Stimulated activated CD4-positive, alpha-beta T cell treated with anti-CD3 and anti-CD28 coated beads, Interleukin-12 subunit alpha, Interleukin-12 subunit beta, amount 100 ng/mL, for 4 hours (primary cell): ENCODE measurements at places on chromosomes 16 and 17.

DNA sequence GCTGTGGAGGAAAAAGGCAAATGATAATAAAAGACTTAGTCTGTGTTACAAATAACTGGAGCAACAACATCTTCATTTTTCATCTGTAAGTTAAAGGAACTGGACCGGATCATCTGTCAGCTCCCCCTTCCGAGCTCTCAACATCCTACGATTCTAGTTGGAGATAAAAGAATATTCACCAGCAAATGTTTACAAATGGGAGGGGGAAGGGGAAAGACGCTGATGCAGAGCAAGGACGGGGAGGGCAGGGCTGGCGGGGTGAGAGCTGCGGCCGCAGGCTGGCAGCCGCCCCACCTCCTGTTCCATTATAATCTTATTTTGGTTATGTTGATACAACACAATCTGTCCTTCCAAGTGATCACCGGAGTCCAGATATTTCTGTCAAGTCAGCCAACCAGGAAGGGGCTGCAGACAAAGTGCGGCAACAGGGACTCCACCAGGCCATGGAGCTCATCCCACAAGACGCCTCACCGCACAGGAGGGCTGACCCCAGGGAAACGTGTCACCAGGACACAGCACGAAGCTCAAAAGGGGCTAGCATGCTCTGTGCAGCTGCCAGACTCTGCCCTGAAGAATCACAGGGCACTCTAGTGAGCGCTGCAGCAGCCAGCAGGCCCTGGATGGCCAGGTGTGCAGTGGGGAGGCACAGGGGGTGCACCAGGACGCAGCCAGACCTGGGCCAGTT lies 19.7 kb downstream of the FBXO31 start:
- no peak for DNase-seq

DNA sequence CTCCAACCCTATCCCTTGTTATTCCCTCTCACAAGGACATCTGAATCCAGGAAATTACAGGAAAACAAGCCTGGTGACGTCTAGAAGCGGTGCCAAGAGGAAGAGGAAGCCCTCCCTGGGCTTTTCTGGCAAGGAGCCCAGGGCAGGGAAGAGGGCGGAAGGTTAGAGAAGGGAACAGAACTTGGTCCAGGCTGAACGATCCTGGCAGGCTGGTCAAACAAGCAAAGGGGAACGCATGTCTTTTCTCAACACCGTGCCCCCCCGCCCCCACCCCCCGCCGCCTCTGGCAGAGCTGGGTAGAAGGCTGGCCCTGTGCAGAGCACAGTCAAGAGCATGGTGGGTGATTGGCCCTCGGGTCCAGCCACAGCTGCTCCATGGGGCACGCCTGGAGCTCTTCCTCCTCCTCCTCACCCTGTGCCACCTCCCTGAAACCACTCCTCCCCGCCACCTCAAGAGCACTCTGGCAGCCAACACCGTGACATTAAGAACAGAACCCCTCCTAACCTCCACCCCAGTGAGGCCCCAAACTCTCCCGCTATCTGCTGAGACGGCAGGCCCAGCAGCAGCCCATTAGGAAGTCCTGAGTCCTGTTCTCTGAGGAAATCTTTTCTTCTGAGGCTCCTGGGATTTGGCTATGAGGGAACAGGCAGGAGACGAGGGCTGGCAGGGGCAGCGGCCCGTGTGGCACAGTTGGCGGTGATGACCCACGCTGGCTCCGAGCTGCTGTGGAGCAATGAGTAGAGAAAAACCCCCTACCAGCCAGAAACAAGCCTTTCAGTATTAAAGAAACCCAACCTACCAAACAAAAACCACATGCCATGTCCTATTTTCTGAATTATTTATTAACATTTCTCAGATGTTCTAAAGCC lies 7.3 kb downstream of the C16orf86 start:
- no peak for DNase-seq

- no peak for DNase-seq
These were observed 17.6 kb downstream of the CCDC42 start for GRCh38 chr17:8726941-8727555.

- no peak for DNase-seq
These were observed 515.8 kb upstream of the SALL1 start for GRCh38 chr16:51666821-51667220.

DNA sequence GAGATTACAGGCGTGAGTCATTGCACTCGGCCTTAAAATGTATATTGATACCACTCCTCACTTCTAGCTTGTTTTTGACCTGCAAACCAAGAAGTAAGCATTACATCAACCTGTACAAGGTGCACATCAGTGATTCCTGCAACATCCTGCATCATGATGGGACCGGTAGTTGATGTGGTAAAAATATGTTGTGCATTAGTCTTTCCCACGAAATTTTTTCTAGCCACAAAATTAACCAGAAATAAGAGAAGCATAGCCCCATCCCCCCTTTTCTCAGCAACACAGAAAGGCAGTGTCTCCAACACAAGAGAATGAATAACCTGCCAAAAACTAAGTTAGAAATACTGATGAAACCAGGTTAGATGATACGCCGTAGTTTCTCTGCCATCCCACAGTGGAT lies 21.1 kb upstream of the NSMCE1 start:
- no peak for DNase-seq
